Activated CD4-positive, alpha-beta T cell treated with anti-CD3 and anti-CD28 coated beads, Interleukin-2, amount 10 ng/mL, durations not matched to agents 24 days and 14 days (primary cell): ENCODE measurements at places on chromosomes 7 and 10. TPM values are rescaled to one million over a fixed set of nuclear protein-coding genes. Genes with fewer than 3 reads are reported as not detected.

DNA sequence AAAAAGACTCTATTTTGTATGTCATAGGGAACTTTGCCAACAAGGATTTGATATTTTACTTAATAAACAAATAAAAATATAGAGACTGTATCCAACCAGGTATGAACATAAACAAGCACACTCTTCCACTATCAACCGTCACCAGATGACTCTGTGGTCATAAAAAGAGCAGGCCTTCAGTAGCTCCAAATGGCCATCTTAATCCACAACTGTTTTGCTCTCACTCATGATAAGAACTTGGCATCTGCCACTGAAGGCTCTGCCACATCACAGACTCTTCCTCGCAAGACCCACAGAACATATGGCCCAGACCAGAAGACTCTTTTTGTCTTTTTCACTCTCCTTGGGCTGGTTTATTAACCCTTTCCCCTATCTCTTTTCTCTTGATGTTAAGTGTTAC is 98.7 kb upstream of the POM121L12 start:
- DNase-seq: no peak

DNA sequence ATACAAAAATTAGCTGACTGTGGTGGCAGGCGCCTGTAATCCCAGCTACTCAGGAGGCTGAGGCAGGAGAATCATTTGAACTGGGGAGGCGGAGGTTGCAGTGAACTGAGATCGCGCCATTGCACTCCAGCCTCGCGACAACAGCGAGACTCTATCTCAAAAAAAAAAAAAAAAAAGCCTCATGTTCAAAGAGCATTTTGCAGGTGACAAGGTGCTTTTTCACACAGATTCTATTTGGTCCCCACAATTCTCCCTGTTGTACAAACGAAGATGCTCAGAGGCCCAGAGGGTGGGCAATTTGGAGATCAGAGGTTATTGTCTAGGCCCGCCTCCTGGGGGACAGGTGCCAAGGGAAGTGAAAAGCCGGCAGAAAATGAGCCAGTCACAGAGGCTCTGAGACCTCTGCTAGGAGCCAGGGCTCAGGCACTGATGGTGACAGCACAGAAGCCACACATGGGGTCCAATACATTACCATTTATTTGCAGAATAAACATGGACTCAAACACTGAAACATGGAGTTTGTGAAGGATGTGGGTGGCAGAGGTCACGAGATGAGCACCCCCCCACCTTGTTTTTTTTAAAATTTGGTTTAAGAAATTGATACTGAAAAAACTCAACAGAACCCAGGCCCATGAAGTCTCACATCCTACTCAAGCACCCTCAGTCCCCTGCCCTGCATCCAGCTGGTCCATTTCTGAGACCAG is 882 bp upstream of the GAL3ST4 start:
- DNase-seq: no peak

The OPN1SW gene
- total RNA-seq: not detected in 2 replicates

GRCh38 chr7:75630549-75630948 is 108.2 kb downstream of the HIP1 start:
- DNase-seq: peak; percentile 45

DNA sequence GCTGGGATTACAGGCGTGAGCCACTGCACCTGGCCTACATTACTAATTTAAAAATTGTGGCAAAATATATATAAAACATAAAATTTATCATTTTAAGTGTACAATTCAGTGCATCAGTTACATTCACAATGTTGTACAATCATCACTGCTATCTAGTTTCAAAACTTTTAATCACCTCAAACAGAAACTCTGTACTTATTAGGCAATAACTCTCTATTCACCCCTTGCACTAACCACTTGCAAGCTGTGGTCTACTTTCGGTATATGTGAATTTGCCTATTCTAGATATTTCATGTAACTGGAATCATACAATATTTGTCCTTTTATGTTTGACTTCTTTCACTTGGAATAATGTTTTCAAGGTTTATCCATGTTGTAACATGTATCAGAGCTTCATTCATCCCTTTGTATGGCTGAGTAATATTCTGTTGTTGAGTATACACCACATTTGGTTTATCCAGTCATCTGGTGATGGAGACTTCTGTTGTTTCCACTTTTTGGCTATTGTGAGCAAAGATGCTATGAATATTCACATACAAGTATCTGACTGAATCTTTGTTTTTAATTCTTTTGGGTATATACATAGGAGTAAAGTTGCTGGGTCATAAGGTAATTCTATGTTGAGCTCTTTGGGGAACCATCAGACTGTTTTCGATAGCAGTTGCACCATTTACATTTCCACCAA is 14.3 kb upstream of the ELOVL3 start:
- no peak for DNase-seq

- no peak for DNase-seq
Measured at GRCh38 chr7:69398986-69399385, 199.3 kb upstream of the AUTS2 start.

- DNase-seq: no peak
Measured at GRCh38 chr10:101828766-101829551, 10.7 kb upstream of the OGA start.

DNA sequence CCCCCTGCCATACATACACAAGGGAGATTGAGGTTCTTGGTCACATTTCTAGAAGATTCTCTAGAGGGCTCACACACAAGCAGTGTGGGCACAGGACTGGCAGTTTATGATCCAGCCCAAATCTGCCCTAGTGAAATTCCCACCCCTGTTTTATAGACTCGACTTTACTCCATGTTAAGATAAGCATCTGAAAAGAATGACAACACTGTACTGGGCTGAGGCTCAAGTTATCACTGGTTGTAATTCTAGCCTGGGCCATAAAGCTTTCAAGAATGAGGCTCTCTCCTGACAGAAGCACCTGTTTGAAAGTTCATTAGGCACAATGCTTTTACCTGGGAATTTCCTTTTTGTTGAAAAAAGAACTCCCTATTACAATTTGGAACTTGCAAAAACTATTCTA is 195.6 kb upstream of the GLI3 start:
- no peak for DNase-seq

GRCh38 chr7:17769918-17770317 is 170.4 kb downstream of the SNX13 start:
- DNase-seq: peak; percentile 87

- no peak for DNase-seq
Measured at GRCh38 chr10:22848509-22848908, 79.3 kb upstream of the ARMC3 start.

DNA sequence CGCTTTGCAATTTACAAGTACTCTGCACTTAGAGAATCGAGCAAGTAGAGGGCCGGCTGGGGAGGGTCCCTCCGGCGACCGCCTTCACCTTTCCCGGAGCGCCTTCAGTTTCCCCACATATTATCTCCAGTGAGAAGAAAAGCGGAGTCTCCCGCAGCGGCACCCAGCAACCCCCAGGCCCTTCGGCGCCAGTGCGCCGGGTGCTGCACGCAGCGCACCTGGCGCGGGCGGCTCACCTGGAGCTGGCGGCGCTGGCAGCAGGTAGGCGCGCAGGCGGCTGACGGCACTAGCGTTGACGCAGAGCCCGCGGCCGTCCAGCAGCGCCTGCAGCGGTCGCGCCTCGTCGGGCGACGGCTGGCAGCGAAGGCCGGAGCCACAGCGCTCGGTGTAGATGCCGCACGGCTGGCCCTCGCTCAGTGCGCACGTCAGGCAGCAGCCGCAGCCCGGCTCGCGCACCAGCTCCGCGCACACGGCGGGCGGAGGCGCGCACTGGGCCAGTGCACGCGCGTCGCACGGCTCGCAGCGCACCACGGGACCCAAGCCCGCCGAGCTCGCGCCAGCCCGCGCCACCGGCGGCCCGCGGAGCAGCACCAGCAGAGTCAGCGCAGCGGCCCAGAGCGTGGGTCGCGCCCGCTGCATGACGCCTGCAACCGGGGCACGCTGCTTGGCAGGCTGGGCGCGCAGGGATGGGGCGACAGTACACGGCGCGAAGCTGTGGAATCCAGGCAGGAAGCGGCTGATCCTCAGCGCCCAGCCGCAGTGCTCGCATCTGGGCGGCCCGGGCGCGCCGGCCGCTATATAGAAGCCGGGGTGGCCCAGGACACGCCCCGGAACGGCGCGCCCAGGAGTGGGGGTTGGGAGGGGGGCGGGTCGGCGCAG is at the start of gene IGFBP3:
Gene IGFBP3 (minus strand): TSS at position 771 of the 879 bp plus-strand sequence. CDS start 132 bp downstream, at position 639.
- DNase-seq: peak; percentile 78

The KCNIP2 gene
- 2.3 and 3.5 TPM in 2 replicates for total RNA-seq

The TAS2R4 gene
- total RNA-seq: 1.0 TPM in 2 replicates

DNA sequence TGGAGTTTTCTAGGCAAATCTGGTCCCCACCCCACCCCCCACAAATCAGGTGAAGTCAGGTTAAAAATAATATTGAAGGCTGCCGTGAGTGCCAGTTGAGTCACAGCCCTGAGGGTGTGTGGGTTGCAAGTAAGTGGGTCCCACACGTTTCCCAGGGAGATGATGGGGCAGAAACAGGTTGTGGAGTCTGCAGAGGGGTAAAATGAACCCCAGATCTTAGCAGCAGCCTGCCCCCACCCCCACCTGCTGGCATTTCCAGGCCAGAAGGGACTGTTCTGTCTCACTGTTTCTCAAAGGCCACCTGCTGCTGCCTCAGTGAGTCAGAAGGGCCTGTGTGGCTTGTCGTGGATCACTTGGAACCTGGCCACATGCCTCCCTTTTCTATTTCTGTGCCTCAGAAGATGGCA is 59.8 kb upstream of the SMNDC1 start:
- no peak for DNase-seq

The IFIT1 gene
- 0.58 and 1.0 TPM in 2 replicates for total RNA-seq

GRCh38 chr7:92456236-92456635 is 9.0 kb downstream of the GATAD1 start:
- no peak for DNase-seq

GRCh38 chr10:132845780-132846595 is 60.0 kb upstream of the NKX6-2 start:
- no peak for DNase-seq

DNA sequence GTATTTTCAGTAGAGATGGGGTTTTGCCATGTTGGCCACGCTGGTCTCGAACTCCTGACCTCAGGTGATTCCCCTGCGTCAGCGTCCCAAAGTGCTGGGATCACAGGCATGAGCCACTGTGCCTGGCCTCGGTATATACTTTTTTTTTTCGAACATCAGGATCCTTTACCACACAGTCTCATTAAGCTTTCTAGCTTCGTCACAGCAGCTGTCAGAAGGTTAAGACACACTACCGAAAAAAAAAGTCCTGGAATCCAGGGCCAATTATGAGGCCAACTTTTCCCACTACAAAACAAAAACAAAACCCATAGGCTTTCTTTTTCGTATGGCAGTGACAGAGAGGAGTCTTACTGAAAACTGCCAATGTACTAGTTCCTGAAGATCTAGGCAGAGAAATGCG is 30.7 kb downstream of the ZC3HC1 start:
- DNase-seq: no peak

- no peak for DNase-seq
Measured at GRCh38 chr10:78616125-78616695, 452.6 kb upstream of the ZMIZ1 start.

DNA sequence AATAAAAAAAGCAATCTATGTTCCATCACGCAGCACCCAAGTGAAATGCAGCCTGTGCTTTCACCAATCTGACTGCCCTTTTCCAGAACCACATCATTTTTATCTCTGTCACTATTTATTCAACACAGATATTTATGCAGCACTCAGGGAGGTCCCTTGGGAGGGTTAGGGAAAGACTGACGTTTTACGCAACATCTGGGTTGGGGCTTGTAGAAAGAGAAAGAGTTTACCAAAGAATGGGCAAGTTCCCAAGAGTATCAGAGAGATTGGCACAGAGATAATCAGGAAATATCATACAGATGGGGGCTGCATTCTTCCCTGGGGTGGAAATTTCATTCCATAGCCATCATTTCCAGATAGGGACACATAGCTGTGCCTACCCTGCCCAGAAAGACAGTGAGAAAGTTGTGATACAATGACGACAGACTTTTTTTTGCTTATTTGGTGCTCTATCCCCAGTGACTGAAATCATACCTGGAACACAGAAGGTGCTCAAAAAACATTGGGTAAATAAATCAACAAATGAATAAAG is 474.2 kb downstream of the CALN1 start:
- DNase-seq: no peak
